Peyer's patch (tissue), 4 donors: ENCODE measurements at places on chromosomes 5 and 9.

- no peak for DNase-seq
Observed at GRCh38 chr5:71892641-71893365, 173.7 kb downstream of the CARTPT start.

DNA sequence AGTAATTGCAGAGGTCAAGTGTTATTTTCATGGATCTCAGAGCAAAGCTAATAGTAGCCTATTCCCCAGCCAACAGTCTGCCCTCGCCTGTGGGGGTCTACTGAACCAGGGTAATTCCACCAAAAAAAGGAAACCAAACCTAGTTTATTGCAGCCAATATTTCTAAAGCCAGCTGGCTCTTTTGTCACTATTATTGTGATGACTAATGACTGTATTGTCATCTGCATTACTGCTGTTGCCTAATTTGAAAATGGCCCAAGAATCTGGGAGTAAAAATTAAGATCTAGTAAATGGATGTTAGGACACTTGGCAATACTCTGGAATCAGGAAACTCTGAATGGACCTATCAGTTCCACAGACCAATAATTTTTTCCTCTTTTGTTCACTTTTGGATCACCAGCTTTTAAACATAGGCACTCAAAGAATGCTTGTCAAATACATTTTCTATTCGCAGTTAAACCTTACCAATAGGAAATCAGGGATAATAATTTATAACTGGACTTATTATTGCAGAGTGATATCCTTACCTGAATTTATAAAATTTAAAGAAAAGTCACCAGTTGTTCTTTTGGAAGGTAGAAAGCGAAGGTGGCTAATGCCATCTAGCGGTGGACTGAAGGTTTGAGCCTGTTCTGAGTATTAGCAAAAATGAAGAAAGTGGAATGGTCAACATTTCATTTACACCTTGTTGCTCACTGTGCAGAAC lies 69.2 kb downstream of the SYK start:
- DNase-seq = no peak

GRCh38 chr5:119332978-119333401 lies 22.8 kb upstream of the TNFAIP8 start:
- no peak for DNase-seq

GRCh38 chr9:94056442-94056974 lies 27.8 kb upstream of the PTPDC1 start:
- no peak for DNase-seq

DNA sequence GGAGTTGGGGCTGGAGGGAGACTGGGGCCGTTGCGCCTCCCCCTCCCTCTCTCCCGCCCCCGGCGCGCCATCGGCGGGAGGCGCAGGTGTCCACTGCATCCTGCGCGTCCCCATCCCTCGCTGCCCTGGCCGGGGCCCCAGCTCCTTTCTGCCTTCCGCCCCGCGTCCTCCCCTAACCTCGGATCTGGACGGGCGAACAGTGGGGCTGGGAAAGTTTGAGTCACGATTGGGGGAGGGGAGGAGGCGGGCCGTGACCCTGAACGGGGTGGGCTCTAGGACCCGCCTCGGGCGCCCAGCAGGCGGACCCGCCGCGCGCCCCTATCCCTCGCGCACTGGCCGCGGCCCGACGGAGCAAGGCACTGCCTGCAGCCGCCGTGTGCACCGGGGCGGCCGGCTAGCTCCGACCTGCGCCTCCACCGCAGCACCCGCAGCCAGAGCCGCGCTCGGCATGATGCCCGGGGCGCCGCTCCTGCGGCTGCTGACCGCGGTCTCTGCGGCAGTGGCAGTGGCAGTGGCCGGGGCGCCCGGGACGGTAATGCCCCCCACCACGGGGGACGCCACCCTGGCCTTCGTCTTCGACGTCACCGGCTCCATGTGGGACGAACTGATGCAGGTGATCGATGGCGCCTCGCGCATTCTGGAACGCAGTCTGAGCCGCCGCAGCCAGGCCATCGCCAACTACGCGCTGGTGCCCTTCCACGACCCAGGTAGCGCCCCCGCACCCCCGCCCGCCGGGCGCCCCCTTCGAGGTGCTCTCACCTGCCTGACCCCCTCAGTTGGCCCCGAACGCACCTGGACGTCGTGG lies at the start of gene HMCN2:
HMCN2 (plus strand) TSS at position 330 of the 805 bp plus-strand sequence; CDS start at position 449, 119 bp downstream.
- no peak for DNase-seq

DNA sequence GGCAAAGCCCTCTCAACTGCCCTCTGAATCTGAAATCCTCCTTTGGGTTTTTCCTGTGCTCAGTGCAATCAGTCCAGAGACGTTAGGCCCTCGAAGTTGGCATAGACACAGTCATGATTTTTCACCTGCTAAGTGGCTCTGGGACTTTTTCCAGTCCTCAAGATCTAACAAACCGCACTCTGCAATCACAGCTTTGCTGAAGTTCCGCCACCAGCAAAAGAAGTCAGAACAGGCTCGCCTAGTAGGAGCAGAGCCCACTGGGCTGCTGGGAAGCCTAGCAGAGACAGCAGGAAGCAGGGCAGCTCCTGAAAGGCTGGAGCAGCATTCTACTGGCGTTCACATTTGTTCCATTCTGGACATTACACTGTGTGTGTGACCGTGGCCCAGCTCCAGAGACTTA lies 222.8 kb upstream of the KIF2A start:
- DNase-seq = no peak

DNA sequence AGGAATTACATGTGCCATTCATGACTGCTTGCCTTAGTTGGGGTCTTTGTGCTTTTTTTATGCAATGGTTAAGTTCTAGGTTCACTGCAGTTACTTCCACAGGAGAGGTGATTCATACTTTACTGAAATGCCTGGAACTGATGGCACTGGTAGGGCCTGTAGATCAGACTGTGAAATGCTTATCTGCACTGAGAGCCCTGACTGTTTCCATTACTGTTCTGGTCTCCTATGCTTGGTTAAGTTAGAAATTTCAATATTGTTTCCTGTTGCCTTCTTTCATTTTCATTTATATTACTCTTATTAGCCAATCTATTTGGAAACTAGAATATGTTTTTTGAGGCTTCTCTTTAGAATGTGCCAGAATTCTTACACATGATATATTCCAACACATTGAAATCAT lies 484.1 kb upstream of the SEMA6A start:
- DNase-seq = no peak

GRCh38 chr5:161369022-161369421 lies 177.5 kb downstream of the GABRB2 start:
- DNase-seq = no peak

GRCh38 chr5:17064241-17064640 lies 128.2 kb upstream of the MYO10 start:
- DNase-seq = no peak

DNA sequence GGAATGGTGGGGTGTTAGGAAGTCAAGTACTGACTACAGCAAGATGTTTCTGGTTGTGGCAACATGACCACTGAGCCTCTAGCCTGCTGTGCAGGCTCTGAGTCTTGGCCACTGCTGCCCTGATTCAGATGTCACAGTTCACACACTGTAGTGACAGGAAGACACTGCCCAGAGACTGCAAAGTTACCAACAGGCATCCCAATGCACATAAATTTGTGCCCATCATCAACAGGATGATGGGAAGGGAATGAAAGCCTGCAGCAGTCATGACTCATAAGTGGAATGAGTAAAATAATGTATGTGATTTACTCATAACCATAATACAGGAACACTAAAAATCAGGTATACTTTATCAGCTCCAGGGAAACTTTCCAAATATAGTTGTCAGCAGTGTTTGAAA lies 251.6 kb upstream of the HAPLN1 start:
- DNase-seq = no peak

- no peak for DNase-seq
Observed at GRCh38 chr9:133770076-133770777, 32.1 kb upstream of the SARDH start.

GRCh38 chr5:573976-574375 lies 38.2 kb upstream of the CEP72 start:
- peak; percentile 0 for DNase-seq

DNA sequence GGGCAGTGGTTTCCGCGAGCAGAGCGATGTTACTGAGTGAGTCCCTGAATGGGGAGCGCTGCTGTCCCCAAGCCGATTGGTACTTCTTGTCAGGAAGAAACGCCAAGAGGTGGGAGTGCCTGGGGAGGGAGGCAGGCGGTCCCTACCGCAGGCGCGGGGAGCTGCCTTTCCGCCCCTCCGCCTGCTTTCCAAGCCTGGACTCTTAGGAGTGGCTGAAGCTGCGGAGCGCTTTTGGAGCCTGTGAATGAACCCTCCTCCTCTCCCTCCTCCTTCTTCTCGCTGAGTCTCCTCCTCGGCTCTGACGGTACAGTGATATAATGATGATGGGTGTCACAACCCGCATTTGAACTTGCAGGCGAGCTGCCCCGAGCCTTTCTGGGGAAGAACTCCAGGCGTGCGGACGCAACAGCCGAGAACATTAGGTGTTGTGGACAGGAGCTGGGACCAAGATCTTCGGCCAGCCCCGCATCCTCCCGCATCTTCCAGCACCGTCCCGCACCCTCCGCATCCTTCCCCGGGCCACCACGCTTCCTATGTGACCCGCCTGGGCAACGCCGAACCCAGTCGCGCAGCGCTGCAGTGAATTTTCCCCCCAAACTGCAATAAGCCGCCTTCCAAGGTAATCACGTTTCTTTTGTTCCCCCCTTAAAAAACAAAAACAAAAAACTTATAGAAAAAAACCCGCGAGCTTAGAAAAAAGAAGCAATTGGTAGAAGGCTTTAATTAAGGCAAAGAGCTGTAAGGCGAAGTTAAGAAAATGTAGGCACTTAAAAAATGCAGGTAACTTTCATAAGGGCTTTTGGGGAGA lies at the start of gene VCAN:
VCAN (plus strand) TSS at position 340 of the 808 bp plus-strand sequence. CDS start 11,775 bp downstream, outside the sequence.
- DNase-seq = peak; percentile 55

DNA sequence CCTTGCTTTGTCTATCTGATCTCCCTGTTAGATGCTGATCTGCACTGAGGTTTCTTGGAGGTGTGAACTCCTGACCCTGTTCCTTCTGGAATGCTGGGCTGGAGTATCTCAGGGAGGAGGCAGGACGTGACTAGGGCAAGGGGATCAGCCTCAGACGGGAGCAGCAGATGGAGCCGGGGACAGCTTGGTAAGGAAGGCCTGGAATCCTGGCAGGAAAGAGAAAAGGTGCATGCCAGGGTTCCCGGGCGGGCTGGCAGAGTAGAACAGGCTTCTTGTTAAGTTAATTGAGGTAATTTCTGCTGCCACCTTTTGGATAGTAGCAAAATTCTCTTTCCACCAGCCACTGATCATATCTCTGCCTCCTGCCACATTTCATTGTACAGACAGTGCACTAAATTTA lies 180.9 kb downstream of the ZNF462 start:
- DNase-seq = no peak

GRCh38 chr5:146079695-146080373 lies 25.5 kb downstream of the PLAC8L1 start:
- DNase-seq = no peak

GRCh38 chr9:86944796-86945727 lies 2.2 kb downstream of the GAS1 start:
- DNase-seq = no peak

DNA sequence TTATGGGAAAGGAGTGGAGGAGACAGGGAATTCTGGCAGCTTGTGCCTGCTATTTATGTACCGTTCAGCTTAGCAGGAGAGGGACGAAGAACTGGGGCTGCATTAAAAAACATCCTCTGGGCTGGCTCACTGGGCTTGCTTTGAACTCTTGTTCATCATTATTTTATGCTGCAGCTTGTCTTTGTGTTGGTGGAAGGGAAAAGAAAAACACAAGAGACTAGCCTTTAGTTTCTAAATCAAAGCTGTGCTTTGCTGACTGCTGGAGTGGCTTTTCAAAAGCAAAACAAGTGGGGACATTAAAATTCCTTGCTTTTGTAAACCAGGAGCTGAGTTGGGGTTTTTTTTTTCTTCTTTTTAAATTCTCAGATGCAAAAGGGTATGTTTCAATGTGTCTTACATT lies 5.9 kb upstream of the RGMB start:
- DNase-seq = no peak

- no peak for DNase-seq
Observed at GRCh38 chr5:113379936-113380806, 54.6 kb downstream of the TSSK1B start.

GRCh38 chr9:135647884-135648283 lies 8.5 kb upstream of the GLT6D1 start:
- no peak for DNase-seq

DNA sequence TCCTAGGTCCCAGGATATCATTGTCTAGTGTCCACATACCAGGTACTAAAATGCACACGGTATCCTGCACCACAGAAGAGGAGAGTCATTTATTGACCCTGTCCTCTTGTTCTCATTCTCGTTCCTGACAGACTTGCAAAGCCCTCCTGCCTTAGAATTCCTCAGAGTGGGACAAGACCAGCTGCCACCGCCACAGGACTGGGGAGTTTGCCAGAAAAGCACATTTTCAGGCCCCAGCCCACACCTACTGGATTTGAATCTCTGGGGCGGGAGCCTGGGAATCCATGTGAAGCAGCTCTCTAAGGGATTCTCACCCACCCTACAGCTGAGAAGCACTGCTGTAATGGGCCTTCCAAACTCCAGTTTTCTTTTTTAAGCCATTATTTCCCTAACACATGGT lies 68.0 kb upstream of the FANCC start:
- no peak for DNase-seq

DNA sequence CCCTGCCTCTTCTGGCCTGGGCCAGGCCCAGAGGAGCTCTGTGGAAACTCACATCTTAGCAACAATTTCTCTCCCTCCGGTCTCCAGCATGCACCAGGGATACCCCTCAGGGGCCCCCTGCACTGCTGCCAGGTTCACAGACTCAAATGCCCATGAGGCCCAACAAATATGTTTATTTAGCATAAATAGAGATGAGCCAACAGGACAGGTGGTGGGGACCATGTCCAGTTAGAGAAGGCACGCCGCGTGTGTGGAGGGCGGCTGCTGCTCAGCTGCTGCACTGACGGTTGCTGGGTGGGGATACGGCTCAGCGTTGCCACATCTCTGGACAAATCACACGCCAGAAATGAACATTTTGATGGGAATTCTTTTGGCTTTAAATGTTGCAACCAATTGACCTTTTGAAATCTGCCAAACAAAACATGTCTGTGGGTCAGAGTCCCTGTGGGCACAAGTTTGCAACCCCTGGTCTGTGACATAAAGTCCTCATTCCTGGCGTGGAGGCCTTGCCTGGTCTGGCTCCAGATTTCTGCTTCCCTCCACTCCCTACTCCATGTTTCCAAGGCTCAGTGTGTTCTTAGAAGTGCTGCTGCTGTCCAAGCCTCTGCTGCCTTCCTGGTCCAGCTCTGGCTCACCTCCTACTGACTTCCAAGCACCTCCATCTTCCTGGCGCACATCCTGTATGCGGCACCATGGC lies 88.9 kb downstream of the AMBP start:
- peak; percentile 46 for DNase-seq
